HCT116 (cell line): ENCODE measurements at places on chromosomes 7 and 10. TPM values are rescaled to one million over a fixed set of nuclear protein-coding genes. Genes with fewer than 3 reads are reported as not detected.

DNA sequence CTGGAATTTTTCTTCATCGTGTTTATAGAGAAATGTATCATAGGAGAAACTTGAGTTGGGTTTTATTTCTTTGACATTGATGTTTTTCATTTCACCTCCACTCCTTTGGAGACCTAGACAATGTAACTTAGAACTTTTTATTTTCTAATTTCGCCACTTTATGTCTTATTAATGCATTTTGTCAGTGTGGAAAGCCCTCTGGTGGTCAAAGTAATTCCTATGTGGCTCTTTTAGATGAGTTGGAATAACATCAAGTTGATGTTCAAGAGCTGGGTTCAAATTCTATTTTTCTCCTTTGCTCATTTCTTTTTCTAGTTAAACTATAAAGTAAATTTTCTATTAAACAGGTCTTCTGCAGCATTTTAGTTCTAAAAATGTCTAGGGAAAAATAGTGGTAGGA is 478.6 kb downstream of the LRMDA start:
- H3K27ac ChIP-seq: no peak overlapping the region
- H3K4me1 ChIP-seq: no peaks in the 10 kb centered on the region
- peaks cover 26% of the 10 kb centered on the region; the same call in 1 of the 2 replicates for H3K27me3 ChIP-seq
- H3K36me3 ChIP-seq: no peaks in the 10 kb centered on the region
- DNase-seq: no peak

DNA sequence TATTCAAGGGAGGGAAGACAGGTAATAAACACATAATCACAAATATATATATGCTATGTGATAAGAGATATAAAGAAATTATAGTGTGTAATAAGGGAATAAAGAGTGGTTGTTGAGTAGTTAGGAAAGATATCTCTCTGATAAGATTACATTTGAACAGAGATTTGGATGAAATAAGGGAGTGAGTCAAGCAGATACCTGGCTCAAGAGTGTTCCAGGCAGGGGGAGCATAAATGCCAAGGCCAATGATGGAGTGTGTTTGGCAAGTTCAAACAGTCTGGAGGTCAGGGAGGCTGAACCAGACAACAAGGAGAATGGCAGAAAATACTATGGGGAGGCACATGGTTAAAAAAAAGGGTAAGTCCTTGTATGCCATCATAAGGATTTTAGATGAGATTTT is 4.8 kb upstream of the GNAI1 start:
- no peak overlapping the region for H3K4me3 ChIP-seq
- no peaks in the 10 kb centered on the region for H3K27me3 ChIP-seq
- peaks cover 27% of the 10 kb centered on the region for H3K4me1 ChIP-seq
- H3K27ac ChIP-seq: no peak overlapping the region
- no peak for DNase-seq

- peaks cover 32% of the 10 kb centered on the region for H3K27me3 ChIP-seq
- no peak for DNase-seq
- no peak overlapping the region for H3K4me3 ChIP-seq
- no peaks in the 10 kb centered on the region for H3K4me1 ChIP-seq
- no peaks in the 10 kb centered on the region for H3K36me3 ChIP-seq
Observed at GRCh38 chr10:118163217-118163616, 116.5 kb upstream of the RAB11FIP2 start.

DNA sequence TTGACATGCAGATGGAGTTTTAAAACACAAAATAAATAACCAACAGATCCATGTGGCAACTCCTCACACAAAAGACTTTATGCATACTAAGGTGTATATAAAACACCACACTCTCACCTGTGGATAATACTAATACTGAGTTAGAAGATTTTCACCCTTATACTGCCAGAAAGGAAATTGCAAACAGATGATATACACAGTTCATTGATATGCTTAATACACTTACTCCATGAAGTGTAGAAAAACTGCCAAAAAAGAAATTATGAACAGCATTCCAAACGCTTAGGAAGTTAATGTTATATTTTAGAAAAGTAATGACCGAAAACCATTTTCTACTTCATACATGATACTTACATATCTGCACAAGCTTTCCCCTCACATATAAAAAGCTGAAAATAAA is 17.6 kb upstream of the SNX13 start:
- H3K27ac ChIP-seq: no peak overlapping the region
- H3K36me3 ChIP-seq: no peaks in the 10 kb centered on the region
- no peak overlapping the region for H3K4me3 ChIP-seq
- H3K4me1 ChIP-seq: no peaks in the 10 kb centered on the region
- H3K27me3 ChIP-seq: no peaks in the 10 kb centered on the region

DNA sequence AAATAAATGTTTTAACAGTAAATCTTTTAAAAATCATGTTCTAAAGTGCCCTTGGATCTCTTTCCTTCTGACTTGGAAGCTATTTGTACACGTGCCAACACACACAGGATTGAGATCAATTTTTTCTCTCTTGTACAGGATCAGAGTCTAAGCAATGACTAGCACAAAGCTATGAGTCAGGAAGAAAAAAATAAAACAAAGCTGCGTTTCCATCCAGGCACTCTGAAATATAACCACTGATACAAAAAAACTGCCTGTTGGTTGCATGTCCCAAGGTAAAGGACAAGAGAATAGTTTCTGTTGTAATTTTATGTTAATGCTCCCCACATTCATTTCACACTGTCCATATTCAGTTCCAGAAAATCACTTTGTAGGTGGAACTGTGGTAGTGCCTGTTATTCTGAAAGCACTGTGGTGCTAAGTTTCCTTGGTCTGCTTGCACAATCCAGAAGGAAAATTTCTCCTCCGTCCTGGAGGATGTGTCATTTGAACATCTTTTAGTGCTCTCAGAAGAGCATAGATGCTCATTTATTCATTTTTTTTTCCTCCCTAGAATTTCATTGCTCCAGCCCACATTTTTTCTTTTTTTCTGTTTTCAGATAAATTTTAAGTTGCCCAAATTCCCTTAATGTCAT is 113.4 kb downstream of the PLXDC2 start:
- H3K36me3 ChIP-seq: no peaks in the 10 kb centered on the region
- no peaks in the 10 kb centered on the region for H3K27me3 ChIP-seq
- H3K27ac ChIP-seq: no peak overlapping the region
- DNase-seq: no peak
- no peak overlapping the region for H3K4me3 ChIP-seq

Gene TMEM225B
- total RNA-seq: 3.1 TPM

Gene PTN
- not detected for total RNA-seq

- peaks cover 33% of the 10 kb centered on the region for H3K4me1 ChIP-seq
- no peaks in the 10 kb centered on the region for H3K27me3 ChIP-seq
- H3K27ac ChIP-seq: no peak overlapping the region
- no peaks in the 10 kb centered on the region for H3K36me3 ChIP-seq
- DNase-seq: no peak
Observed at GRCh38 chr10:114031073-114031972, 12.3 kb upstream of the ADRB1 start.

Gene CFAP69
- total RNA-seq: 4.1 TPM

GRCh38 chr10:79055100-79055782 is 13.5 kb upstream of the ZMIZ1 start:
- no peaks in the 10 kb centered on the region for H3K36me3 ChIP-seq

Gene OGDHL
- 16.3 TPM for total RNA-seq

GRCh38 chr7:101939136-101939695 is 121.8 kb downstream of the CUX1 start:
- DNase-seq: no peak
- H3K4me3 ChIP-seq: no peak overlapping the region
- H3K4me1 ChIP-seq: peaks cover 37% of the 10 kb centered on the region
- H3K36me3 ChIP-seq: no peaks in the 10 kb centered on the region

Gene GNGT1
- total RNA-seq: 0.91 TPM

- H3K27me3 ChIP-seq: no peaks in the 10 kb centered on the region
- H3K36me3 ChIP-seq: no peaks in the 10 kb centered on the region
- H3K27ac ChIP-seq: no peak overlapping the region
Observed at GRCh38 chr7:11727864-11728263, 104.1 kb downstream of the THSD7A start.

DNA sequence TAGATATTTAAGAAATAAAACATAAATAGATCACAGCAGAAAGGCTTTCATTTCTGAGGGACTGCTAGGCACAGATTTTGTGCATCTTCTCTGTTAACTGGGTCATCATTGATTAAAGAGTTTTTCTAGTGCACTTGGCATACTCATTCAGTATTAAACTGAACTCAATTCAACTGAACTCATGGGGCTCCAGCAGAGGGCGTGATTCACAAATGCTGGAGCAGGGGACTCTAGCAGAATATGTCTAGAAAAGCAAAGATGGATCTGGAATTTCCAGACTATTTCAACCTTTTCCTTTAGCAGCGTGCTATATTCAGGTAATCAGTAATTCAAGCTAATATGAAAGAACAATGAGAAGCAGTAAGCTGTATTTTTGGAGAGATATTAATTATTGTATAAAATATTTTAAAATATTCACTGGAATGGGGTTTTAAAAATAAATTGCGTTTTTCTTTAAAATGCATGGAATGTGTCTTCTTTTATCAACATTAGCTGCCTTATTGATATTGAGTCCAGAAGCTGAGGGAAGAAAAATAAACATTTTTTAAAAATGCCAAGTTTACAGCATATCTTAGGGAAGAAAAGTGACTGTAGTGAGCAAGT is 296.8 kb upstream of the CACNA2D1 start:
- no peak overlapping the region for H3K4me3 ChIP-seq
- no peaks in the 10 kb centered on the region for H3K36me3 ChIP-seq
- peak; percentile 50 for DNase-seq
- H3K4me1 ChIP-seq: no peaks in the 10 kb centered on the region

Gene UPK3B
- 2.3 TPM for total RNA-seq

- H3K4me3 ChIP-seq: no peak overlapping the region
- H3K4me1 ChIP-seq: no peaks in the 10 kb centered on the region
- DNase-seq: peak; percentile 59
- H3K36me3 ChIP-seq: no peaks in the 10 kb centered on the region
Observed at GRCh38 chr7:17532861-17533404, 234.5 kb downstream of the AHR start.

GRCh38 chr7:139602143-139602722 is 78.7 kb downstream of the CLEC2L start:
- peak; percentile 15 for DNase-seq
- H3K36me3 ChIP-seq: peaks cover 13% of the 10 kb centered on the region
- H3K4me3 ChIP-seq: no peak overlapping the region
- H3K27me3 ChIP-seq: no peaks in the 10 kb centered on the region
- H3K27ac ChIP-seq: no peak overlapping the region

DNA sequence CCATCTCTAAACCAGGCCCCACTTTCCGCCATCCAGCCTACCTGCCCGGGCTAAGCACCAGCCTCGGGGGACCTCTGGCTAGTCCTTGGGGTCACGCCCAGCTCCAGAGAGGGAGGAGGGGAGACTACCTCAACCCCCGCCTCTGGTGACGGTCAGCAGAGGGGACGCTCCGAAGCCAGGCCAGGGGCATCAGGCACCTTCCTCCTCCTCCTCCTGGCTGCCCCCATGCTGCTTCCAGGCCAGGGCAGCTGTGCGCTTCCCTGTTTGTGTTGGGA is 4.0 kb upstream of the SMARCD3 start:
- peaks cover 46% of the 10 kb centered on the region for H3K4me1 ChIP-seq
- no peaks in the 10 kb centered on the region for H3K27me3 ChIP-seq
- peak overlapping the region; percentile 63 for H3K4me3 ChIP-seq
- H3K27ac ChIP-seq: peak overlapping the region; percentile 51
- no peak for DNase-seq

GRCh38 chr7:44221231-44221791 is 20.5 kb downstream of the YKT6 start:
- H3K4me1 ChIP-seq: no peaks in the 10 kb centered on the region
- no peak overlapping the region for H3K27ac ChIP-seq
- H3K36me3 ChIP-seq: no peaks in the 10 kb centered on the region
- H3K27me3 ChIP-seq: no peaks in the 10 kb centered on the region
- no peak for DNase-seq

GRCh38 chr10:105745596-105746148 is 1104.6 kb downstream of the SORCS3 start:
- H3K4me1 ChIP-seq: no peaks in the 10 kb centered on the region
- H3K4me3 ChIP-seq: no peak overlapping the region
- DNase-seq: no peak
- no peaks in the 10 kb centered on the region for H3K27me3 ChIP-seq
- H3K36me3 ChIP-seq: no peaks in the 10 kb centered on the region
- H3K27ac ChIP-seq: no peak overlapping the region

DNA sequence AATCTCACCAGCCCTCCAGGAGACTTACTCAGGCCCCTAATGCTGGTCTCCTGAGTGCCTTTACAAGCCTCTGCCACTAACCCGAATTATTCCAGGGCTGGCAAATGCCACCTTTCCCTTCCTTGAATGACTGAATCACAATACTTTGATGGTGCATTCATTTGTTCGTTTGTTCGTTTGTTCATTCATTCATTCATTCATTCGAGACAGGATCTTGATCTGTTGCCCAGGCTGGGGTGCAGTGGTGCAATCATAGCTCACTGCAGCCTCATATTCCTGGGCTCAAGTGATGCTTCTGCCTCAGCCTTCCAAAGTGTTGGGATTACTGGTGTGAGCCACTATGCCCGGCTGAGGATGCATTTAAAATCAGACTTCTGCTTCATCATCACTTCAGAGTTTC is 6.0 kb downstream of the ZNF12 start:
- peaks cover 5% of the 10 kb centered on the region; the same call in 1 of the 2 replicates for H3K4me1 ChIP-seq
- no peak overlapping the region for H3K27ac ChIP-seq
- peaks cover 86% of the 10 kb centered on the region for H3K36me3 ChIP-seq
- no peak for DNase-seq
- H3K27me3 ChIP-seq: no peaks in the 10 kb centered on the region
- H3K4me3 ChIP-seq: no peak overlapping the region

- H3K4me3 ChIP-seq: no peak overlapping the region
- H3K27me3 ChIP-seq: no peaks in the 10 kb centered on the region
- peaks cover 12% of the 10 kb centered on the region for H3K36me3 ChIP-seq
- DNase-seq: peak; percentile 48
Observed at GRCh38 chr10:73814896-73815718, 3.7 kb upstream of the NDST2 start.

Gene SMO
- total RNA-seq: 12.8 TPM

Gene FAS
- 9.3 TPM for total RNA-seq

Gene OR2A25
- not detected for total RNA-seq

Gene RBP3
- not detected for total RNA-seq

DNA sequence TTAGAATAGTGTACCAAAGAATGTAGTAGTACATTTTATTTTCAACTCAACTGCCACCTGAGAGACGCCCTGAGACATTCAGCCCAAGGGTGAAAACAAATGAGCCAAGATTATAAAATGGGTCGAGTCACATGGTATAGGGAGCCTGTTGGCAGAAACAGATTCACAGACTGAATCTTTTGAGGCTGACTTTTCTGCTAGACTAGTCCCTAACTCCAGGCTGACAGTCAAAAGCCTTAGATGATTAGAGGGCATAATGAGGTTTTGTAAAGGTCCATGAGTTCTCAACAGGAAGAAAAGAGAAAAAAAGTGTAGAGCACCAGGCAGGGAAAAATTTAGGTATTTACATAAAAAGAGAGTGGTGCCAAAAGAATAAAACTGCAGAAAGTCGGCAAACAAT is 128.0 kb downstream of the NXPH1 start:
- peaks cover 6% of the 10 kb centered on the region; the same call in 1 of the 2 replicates for H3K27me3 ChIP-seq
- no peak for DNase-seq
- H3K4me3 ChIP-seq: no peak overlapping the region

Gene BMPER
- not detected for total RNA-seq
